ENCODE measurements at places on chromosomes 1 and 21.

DNA sequence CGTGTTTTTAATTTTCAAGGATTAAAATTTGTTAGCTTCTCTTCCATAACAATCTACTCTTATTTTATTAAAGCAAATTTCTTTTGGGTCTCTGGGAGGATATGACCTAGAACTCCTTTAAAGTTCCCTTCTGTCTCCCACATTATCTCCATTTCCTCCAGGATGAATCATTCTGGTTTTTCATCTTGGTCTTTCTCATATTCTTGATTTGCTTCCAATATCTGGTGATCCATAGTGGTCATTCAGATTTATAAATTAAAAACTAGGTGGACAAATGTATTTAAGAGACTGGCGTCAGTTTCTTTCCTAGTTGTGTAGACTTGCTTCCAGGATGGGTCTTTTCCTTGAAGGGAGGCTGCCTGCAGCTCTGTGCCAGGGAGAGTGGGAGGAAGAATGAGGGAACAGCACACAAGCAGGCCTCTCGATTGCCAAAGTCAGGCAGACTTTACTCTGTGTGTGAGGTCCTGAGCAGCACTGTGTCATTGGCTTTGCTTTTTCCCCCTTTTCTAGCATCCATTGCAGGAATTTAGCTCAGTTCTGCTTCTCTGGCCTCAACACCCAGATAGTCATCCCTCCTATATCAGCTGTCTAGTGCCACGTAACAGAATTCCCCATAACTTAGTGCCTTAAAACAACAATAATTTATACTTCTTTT is 48.1 kb upstream of the FOXO6 start:
- no peak for DNase-seq

DNA sequence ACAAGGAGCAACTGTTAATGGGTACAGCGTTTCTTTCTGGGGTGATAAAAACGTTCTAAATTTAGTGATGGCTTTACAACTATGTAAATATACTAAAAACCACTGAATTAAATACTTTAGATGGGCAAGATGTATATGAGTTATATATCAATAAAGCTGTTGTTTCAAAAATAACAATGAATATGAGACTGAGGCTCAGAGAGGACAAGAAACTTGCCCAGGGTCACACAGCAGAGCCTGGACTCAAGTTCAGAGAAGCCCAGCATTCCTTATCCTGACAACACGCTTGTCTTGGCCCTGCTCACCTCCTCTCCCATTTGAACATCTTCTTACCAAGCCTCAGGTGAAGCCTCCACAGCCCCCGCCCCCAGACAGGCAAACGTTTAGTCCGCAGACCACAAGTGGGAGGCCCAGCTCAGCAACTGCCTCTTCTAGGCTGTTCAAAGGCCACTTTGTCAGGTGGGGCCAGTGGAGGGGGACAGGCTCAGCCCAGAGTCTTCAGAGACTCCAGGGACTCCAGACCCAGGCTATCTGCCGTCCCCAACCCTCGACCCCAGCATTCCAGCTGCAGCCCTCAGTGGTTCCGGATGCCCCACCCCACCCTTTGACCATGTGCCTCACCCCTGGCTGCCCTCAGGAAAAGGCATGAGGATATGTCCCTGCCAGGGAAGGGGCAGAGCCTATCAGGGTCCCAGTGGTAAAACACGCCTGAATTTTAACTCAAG is 17.9 kb downstream of the SDC3 start:
- no peak for DNase-seq

- DNase-seq: no peak
These were observed 8.0 kb upstream of the SYTL1 start for GRCh38 chr1:27333717-27334279.

DNA sequence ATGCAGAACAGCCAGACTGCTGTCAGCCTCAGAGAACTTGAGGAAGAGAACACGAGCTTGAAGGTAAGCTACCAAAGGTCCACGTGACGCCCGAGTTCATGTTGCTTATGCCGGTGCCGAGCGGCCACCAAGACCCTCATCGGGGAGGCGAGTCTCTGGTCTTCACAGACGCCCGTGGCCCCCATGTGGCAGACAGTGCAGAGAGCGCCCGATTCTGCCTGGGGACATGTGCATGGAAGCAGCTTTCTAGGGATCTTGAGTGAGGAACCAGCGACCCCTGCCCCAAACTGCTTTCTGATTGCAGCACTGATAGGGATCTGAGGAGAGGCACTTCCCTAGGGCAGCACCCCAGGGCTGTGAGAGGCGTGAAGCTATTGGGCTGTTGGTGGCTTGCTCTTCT is 56.3 kb upstream of the DIP2A start:
- no peak for DNase-seq

- DNase-seq: no peak
These were observed 14.1 kb downstream of the DPYD start for GRCh38 chr1:97906567-97907241.

- no peak for DNase-seq
These were observed 74.1 kb downstream of the GALNT2 start for GRCh38 chr1:230141021-230141648.

- DNase-seq: no peak
These were observed 47.3 kb downstream of the UBIAD1 start for GRCh38 chr1:11320153-11320936.

DNA sequence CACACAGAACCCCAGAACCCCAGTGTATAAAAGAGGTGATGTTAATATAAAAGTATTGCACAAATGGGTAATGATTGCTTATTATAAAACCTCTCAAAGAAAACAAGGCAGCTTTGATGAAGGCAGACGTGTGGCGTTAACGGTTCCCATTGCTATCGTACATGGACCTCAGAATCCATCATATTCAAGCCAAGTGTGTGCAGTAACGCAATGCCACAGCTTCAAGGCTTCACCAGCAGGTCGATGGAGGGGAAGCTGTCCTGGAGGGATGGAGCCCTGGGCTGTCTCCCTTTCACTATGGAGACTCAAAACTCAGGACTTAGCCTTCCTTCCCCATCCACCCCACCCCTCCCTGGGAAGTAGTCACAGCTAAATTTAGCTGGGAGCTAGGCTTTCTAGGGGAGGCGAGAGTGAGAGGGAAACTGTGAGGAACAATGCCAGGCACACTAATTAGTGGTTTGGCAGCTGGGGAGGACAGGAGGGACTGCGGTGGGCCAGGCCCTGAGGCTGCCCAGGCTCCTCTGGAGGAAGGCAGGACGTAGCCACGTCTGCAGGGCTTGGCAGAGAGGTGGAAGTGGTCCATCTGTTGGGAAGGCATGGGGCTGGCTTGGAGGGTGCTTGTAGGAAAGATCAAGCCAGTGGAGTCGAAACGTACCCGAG is 121.2 kb downstream of the HMGB4 start:
- no peak for DNase-seq

DNA sequence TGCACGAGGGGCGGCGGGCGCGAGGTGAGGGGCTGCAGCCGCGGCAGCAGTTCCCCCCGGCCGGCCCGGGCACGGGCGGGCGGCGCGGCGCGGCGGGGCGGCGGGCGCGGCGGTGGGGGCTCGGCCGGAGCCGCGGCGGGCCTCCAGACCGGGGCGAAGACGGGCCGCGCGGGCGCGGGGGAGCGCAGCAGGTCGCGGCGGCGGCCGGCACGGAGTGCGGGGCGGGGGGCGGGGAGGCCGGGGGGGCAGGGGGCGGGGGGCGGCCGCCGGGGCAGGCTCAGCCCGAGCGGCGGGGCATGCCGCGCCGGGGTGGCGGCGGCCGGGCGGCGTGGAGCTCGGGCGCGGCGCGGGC is 311 bp downstream of the IRF2BP2 start:
- no peak for DNase-seq

DNA sequence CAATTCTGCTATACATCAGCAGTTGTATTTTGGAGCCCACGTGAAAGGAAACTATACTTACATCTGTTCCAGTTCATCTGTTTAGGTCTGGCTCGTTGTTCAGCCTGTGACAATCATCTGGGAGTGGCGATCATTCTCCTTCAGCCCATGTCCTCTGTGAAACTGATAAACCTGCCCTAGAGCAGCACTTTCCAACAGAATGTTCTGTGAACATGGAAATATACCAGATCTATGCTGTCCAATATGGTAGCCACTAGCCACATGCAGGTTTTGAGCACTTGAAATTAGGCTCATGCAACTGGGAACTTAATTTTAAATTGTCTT is 24.5 kb upstream of the COQ8A start:
- no peak for DNase-seq

DNA sequence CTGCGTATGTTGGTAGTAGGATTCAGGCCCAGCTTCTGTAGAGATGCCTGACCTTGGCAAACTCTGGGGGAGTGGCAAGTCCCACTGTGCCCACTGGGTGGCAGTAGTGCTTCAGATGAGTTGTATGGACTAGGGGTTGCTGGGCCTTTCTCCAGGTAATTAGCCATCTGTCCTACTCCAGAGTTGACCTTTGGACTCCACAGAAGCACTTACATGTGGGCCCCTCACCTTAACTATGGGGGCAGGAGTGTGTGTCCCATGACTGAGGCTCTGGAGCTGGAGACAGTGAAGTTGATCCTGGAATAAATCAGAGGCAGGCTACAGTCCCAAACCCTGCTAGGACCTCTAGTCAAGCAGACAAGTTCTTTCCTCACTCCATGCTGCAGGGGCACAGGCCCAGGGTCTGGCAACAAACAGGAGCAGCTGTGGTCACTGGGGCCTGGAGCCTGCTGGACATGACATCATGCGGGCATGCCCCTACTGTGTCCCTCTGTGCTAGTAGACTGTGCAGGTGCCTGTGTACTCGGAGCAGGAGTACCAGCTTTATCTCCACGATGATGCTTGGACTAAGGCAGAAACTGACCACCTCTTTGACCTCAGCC is 4.6 kb downstream of the DMAP1 start:
- peak; percentile 95 for DNase-seq

Data from NCI-H526 (cell line).